ENCODE measurements at places on chromosomes 12 and 14.

GRCh38 chr14:105062048-105062433 lies 3.2 kb downstream of the GPR132 start:
- DNase-seq = no peak

GRCh38 chr14:94961386-94962165 lies 191.7 kb upstream of the GSC start:
- DNase-seq = no peak

- no peak for DNase-seq
Observed at GRCh38 chr14:106564058-106564643, 1037.8 kb downstream of the TMEM121 start.

GRCh38 chr14:68968051-68968450 lies 11.1 kb downstream of the ACTN1 start:
- no peak for DNase-seq

GRCh38 chr14:106207316-106207715 lies 680.9 kb downstream of the TMEM121 start:
- no peak for DNase-seq

DNA sequence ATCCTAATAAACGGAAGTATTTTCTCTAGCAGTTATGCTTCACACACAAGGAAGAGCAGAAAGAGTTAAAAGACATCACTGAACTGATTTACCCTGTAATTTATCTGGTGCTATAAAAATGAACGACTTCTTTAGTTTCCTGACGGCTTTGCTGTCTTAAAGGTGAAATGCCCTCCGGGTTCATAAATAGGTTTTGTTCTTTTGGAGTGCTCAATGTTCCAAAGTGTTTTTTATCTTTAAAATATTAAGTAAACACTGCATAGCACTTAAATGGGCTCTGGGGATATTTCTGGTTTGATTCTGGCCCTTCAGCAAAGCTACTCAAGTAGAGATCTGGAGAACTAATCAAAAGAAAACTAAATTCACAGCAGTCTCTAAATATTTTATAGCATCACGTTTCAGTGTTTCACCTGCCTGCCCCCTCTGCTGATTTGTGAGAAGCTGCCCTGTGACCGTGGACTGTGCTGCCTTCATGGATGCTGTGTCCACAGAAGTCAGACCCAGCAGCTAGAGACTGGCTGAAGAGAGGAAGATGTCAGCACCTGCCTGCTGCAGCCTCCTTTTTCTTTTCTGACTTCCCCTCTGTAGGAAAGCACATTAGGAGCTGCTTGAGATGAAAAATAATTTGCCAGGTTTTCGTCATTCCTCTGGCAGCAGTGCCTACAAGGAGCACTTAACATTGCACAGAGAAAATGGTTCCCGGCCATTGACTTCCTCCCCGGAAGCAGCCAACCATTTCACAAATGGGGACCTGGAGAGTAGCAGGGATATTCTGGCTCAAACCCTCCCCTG lies 205.1 kb upstream of the FSCB start:
- DNase-seq = no peak

GRCh38 chr14:68634332-68634731 lies 158.5 kb downstream of the ZFP36L1 start:
- DNase-seq = no peak

DNA sequence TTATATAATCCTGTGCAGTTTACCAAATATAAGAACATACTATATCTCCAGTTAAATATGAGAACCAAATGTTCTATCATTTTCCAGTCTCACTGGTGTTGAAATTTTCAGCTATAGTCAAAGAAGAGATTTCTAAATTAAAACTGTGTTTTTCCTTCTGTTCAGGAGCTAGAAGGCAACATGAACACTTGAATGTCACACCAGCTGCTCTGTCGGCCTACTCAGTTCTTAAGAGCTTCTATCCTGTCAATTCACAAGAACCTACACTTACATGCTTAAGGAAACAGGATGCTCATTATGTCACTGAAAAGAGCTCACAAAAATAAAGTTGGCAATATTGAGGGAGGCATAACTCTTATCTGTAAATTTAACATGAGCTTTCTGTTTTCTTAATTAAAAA lies 43.1 kb downstream of the ATP2B1 start:
- DNase-seq = no peak

GRCh38 chr12:54411391-54412241 lies 7.5 kb downstream of the ITGA5 start:
- DNase-seq = peak; percentile 96

DNA sequence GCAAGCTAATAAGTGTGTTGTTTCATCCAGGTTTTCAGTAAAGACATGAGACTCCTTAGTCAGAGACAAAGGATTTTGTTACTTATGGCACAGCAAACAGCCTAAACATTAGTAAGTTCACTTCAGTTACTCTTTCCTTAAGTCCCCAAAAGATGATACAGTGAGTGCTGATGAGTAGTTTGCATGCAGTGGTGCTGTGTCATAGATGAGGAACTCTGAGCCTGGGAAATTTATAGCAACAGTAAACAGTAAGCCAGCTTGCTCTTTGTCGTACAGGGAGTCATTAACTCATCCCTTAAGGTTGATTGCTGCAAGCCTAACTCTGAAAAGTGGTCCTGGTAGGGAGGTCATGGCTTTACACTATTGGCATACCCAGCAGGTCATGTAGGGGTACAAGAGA lies 208.6 kb upstream of the OR4E1 start:
- no peak for DNase-seq

DNA sequence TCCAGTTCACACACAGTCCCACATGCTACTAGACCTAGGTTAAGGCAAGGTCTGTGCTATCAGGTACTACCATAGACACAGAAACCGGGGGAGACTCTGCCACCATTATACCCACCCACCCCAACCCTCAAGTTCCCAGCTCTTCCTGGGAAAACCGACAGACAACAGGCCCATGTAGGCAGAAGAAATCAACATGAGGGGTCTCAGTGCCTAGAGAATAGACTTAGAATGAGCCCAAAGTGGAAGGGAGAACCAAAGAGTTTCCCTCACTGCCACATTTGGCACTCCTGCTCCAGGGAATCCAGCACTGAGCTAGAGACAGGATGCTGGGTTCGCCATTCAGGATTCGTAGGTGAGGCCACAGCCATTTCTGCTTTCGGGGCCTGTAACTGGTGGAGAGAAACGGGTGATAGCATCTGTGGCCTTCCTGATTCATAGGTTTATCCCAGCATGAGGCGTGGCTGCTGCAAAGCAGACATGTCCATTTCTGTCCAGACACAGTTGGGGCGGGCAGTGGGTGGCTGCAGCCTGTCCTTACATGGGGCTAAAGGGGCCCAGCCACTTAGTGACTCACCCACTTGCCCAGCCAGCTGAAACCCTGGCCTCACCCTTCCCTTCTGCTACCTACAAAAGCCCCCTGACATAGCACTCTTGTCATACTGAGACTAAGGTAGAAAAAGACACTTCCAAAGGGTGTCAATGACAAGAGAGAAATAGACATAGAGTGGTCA lies 69.4 kb downstream of the IRF2BPL start:
- DNase-seq = peak; percentile 47

- DNase-seq = no peak
Observed at GRCh38 chr12:47889040-47889439, 15.8 kb downstream of the VDR start.

GRCh38 chr14:101134161-101134631 lies 230.7 kb upstream of the RTL1 start:
- DNase-seq = no peak

DNA sequence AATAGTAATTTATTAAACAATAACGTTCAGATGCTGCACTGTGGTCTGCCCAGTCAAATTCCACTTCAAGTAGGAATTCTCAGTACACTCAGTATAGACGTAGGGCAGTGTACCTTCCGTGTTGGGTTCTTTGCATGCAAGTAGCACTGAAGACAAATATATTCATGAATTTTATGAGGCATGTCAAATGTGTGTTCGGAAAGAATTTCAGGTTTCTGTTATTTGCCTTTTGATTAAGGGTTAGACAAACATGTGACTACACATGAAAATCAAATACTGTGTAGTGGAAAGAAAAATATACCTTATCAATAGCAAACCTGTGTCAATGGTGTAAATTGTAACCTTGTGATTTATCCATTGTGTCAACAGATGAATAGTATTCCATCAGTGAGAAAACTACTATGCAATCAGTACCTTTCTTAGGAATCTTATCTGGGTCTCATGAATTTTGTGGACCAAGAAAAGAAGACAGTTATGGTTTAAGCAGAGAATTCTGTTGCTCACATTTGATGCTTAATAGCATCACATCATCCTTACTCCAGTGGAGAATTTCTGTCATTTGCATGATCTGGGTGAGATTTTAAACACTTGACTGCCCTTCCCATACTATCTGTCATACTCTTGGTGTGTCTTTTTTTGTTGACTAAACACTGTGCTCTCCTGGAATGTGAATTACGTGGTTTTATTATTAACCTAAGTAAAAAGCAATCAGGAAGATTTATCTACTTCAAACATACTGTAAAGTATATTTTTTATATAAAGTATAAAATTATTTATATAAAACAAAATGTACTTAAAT lies 13.3 kb downstream of the TMEM260 start:
- DNase-seq = no peak

- no peak for DNase-seq
Observed at GRCh38 chr14:26282578-26282977, 315.3 kb downstream of the NOVA1 start.

- DNase-seq = no peak
Observed at GRCh38 chr12:109542876-109543275, 30.4 kb downstream of the MMAB start.

Measured in GM03348 (cell line).